Hematopoietic multipotent progenitor cell treated with erythropoietin and hydrocortisone succinate and interleukin-3 and kit ligand, for 17 days (in vitro differentiated cells): ENCODE measurements at places on chromosomes 7 and 10.

GRCh38 chr10:102141583-102142107 lies 8.8 kb downstream of the PPRC1 start:
- no peak for DNase-seq

DNA sequence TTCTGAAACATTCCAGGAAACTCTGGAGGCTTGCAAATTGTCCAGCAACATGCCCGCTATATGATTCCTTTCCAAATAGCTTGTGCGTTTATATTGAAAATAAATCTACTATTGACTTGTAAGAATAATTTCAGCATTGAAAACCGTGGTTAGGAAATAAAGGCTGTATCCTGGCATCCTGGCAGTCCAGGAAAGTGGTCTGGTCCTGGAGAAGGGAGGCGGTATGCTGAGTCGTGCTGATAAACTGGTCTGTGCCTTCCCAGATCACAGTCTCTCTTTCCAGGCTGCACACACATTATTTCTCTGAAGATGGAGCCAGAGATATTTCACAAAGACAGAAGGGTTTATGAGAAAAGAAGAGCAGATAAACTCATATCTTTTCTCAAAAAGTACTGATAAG lies 350.1 kb upstream of the COBL start:
- DNase-seq, result no peak

GRCh38 chr10:103679096-103679790 lies 176.1 kb downstream of the SH3PXD2A start:
- DNase-seq, result no peak

- no peak for DNase-seq
These were observed 8.9 kb downstream of the IGFBP1 start for GRCh38 chr7:45897042-45897690.

DNA sequence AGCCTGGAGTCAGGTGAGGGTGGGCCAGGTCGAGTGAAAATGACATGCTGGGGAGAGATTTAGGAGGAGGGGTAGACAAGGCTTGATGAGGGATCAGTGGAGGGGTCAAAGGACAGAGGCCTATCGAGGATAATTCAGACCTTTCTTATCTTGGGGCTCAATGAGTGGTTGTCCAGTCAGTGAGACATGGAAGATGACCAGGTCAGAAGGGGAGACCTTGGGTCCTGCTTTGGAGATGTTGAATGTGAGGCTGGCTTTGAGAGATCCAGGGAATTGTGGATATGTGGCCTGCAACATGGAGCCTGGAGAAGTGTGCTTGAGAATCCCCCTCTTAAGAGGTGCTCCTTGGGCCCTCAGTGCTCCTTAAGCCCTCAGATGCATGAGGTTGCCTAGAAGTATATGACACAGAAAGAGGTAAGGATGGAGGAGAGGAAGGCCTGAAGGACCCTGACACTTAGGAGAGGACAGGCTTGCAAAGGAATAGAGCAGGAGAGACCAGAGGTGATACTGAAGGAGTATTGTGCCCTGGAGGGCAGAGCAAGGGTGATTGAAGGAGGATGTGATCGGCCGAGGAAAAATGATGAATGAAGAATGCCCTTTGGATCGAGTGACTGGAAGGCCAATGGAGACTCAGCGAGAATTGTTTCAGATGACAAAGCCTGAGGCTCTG lies 129.8 kb upstream of the GPR26 start:
- DNase-seq, result no peak

- DNase-seq, result no peak
These were observed 58.6 kb upstream of the OPALIN start for GRCh38 chr10:96417441-96417840.

- no peak for DNase-seq
These were observed 200.0 kb downstream of the GFRA1 start for GRCh38 chr10:116073001-116073400.

GRCh38 chr7:107810626-107811025 lies 7.6 kb upstream of the SLC26A3 start:
- no peak for DNase-seq

- DNase-seq, result no peak
These were observed 571.6 kb upstream of the MGMT start for GRCh38 chr10:128895473-128895872.

- no peak for DNase-seq
These were observed 570.9 kb downstream of the INHBA start for GRCh38 chr7:41131956-41132355.
